NCI-H774 (cell line): ENCODE measurements at places on chromosomes 3 and 15.

DNA sequence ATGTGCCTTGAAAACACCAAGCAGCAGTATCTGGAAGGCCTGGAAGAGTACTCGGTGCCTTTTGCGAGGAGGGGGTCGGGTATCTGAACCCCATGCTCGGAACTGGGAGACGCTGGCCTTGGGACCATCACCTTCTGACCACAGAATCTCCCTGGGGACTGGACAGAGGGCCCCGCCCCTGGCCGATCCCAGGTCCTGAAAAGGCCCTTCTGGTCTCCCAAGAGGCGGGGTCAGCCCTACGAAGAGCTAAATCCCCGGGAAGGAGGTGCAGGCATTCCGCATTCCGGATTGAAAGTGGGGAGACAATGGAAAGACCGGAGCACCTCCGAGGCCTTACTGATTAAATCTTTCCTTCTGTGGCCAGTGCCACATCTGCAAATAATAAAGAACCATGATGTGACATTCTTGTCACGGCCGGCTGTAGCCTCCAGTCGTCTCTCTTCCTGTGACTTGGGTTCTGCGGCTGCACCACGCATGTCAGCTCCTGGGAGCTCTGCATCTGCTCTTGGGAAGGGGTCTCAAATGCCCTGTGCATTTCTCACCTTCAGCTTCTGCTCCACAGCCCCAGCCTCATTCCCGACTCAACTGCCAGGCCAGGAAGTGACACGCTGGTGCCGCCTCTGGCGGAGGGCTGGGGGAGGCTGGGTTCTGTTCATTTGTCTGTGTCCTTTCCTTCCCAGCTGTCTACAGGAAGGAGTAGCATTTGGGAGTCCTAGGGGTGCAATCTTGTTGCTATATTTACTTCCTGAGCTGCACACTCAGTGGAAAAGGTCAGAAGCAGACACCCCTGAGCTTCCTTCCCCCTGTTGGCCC, 173.5 kb downstream of the KLF13 start:
- no peak for DNase-seq

GRCh38 chr3:40996382-40996781, 202.9 kb upstream of the CTNNB1 start:
- DNase-seq = no peak

- DNase-seq = no peak
Observed at GRCh38 chr15:78925956-78926743, 18.7 kb downstream of the CTSH start.

DNA sequence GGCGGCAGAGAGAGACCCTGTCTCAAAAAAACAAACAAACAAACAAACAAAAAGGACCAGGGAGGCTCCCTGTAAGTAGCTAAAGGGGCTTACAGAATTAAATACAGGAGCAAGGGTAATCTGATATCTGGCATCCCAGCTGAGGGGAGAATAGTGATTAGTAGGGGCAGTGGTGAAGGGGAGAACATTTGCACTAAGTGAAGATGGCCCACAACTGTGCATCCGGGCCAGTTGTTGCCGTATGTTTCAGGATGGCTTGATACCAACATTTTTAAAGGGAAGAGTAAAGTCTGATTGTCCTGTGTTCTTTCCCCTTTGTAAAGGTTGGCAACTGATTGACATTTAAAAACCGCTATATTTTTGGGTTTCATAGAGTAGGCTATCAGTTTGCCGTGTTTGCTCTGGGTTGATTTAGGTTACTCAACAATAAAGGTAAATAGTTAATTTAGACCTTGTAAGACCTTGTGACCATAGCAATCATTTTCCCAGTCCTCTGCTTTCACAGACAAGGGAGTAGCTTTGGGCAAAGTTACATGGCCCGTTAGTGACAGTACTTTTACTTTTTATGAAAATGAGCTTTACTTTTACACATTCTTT, 167.8 kb downstream of the PTPRG start:
- no peak for DNase-seq

GRCh38 chr3:29181149-29181780, 99.6 kb upstream of the RBMS3 start:
- no peak for DNase-seq

GRCh38 chr15:77335298-77335697, 84.6 kb downstream of the PEAK1 start:
- no peak for DNase-seq

GRCh38 chr15:101461097-101461496, 28.4 kb downstream of the PCSK6 start:
- no peak for DNase-seq

DNA sequence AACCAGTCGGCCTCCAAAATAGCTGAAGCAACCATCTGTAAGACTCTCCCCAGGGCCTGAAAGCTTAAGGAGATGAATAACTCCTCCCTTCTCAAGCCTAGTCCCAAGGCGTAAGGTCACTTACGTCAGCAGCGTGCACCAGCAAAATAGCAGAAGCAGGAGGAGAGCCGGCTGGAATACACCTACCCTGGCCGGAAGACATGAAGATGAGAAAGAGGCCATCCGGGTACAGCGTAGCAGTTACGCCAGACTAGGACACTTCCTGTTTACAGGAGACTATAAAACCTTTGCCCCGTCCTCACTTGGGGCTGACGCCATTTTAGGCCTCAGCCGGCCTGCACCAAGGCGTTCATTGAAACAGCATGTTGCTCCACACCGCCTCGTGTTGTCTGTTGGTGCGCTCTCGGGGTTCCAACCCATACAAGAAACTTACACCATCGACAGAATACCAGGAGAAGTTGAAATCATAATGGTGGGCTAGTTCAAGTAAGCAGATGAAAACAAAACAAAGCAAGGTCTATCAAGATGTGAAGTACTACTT, 2.5 kb downstream of the CFAP92 start:
- DNase-seq = no peak

GRCh38 chr3:50265571-50265970, 3.4 kb upstream of the SEMA3B start:
- no peak for DNase-seq

DNA sequence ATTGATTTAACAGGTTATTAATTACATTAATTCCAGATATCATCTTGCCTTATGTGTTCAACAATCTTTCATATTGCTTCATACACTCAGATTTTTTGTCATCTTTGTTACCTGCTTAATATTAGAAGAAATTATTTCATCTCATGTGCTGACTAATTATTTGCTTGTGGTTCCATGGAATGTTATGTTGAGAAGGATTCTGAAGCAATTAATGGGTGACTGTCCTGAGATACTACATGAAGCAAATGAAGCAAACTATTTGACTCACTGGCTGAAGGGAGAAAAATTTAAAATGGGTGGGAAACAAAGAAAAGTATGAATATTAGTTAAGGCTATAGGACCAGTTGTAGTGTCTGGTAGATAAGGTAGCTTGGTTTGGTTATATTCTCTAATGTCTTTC, 443.8 kb upstream of the EPHA6 start:
- DNase-seq = no peak

DNA sequence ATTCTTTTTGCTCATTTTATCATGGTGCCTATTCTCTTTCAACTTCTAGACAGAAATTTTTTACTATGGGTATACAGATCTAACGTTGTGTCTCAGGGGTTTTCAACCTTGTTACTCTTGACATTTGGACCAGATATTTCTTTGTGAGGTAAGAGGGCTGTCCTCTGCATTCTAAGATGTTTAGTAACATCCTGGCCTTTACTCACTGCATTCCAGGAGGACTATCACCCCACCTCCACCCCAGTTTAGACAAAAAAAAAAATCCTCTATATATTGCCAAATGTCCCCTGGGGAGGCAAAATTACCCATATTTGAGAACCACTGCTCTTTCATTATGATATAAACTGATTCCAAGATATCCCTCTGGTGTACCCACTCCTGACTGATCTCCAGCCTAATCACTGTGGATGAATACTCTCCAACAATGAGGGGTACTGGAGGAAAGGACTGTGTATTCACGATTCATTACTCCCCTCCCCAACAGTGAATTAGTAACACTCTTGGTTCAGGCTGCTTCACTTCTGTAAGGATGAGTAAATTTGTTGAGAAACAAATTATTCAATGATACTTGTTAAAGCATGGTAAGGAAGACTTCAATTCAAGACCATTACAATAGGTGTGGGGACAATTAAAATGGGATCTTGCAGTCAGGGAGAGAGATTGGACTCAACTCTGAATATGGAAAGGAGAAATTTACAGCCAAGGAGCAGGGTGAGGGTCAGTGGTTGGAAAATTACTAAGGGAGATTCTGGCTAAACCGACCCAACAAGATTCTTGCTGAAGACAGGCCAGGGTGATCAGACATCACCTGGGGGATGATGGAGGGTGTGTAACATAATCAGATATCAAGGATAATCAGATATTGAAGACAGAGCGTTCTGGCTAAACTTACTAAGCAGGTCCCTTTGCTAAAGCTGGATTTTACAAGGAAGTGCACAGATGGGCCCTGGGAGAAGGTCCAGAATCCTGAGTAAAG, 123.8 kb upstream of the DAZL start:
- DNase-seq = no peak

- DNase-seq = no peak
Observed at GRCh38 chr3:66398228-66399025, 102.4 kb downstream of the LRIG1 start.

GRCh38 chr15:30878515-30878914, 25.2 kb upstream of the FAN1 start:
- DNase-seq = no peak

DNA sequence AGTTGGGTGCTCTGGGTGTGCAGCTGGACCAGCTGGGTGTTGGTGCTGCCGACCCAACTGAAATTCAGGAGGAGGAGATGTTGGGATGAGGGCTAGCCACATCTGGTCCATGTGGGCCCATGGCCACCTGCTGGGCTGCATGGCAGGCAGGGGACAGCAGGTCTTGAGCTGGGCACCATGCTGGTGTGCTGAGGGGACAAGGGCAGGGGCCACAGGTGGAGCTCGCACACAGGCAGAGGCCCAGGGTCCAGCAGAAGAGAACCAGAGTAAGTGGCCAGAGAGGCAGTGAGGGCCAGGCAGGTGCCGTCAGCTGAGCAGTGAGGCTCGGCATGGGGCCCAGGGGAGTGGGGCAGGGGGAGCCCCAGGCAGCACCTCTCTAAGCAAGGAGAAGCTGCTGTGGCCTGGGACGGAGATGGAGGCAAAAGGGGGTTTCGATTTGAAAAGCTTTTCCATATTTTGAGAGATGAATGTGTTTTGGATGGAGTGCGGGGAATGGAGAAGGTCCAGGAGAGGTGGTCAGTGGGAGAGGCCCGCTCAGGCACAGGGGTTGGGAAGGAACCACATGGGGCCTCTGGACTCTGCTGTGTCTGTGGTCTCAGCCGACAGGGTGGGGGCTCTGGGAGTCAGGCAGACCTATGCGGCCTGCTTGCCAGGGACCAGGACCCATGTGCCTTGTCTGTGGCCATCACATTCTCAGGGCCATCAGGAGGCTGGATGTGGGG, 30.5 kb upstream of the PLXNA1 start:
- DNase-seq = no peak

DNA sequence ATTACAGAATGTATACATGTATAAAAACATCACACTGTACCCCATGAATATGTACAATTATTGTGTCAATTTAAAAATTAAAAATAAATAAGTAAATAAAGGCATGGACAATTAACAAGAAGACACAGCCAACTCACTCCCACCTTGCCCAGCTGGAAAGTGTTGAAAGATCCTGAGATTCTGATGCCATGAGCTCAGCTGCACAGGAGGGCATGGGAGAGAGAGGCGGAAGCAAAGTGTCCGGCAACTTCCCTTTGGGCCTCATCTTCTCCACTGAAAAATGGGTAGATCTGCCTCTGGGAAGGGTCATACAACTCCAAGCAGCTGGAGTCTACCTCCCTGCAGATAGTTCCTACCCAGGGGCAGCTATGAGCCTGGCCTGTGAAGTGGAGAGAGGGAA, 277.3 kb downstream of the UACA start:
- no peak for DNase-seq

- no peak for DNase-seq
Observed at GRCh38 chr3:7865611-7866010, 636.0 kb upstream of the LMCD1 start.

DNA sequence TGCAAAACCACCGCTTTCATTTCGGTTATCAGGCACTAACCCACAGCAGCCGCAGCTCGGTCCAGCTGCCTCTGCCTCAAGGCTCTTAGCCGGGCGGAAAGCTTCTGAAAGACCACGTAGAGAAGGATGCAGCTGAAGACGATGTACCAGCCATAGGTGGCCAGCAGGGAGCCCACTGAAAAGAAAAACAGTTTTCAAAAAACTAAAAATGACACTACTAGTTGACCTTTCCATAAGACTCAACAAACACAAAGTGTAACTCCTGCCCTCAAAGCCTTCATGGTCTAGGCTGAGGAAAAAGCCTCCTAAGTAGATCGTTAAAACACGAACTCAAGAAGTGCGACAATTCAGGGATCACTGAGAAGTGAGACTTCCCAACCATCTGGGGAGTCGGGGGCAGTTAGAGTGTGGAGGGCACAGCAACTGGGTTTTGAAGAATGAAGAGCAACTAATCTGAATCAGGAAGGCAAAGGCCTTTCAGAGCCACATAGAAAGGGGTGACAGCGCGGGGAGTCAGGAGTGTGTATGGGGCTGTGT, 716 bp downstream of the SELENOS start:
- no peak for DNase-seq

DNA sequence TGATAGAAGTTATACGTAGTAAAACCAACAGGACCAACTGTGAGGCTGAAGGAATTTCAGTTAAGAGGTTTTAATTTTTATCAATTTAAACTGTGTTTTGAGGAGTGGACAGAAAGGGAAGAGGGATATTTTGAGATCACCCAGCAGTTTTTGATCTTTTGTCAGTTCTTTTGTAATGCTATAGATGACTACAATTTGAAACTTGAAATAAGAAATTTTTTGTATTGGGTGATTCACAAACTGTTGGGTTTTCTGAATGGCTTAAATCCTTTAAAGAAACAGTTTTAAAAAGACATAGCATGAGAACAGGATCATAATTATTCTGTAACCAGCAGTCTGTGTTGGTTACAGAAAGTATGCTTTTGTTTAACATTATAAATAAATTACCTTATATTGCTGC, 67.4 kb downstream of the TCF12 start:
- no peak for DNase-seq

GRCh38 chr15:40793216-40793989, 13.5 kb upstream of the ZFYVE19 start:
- peak; percentile 18 for DNase-seq

DNA sequence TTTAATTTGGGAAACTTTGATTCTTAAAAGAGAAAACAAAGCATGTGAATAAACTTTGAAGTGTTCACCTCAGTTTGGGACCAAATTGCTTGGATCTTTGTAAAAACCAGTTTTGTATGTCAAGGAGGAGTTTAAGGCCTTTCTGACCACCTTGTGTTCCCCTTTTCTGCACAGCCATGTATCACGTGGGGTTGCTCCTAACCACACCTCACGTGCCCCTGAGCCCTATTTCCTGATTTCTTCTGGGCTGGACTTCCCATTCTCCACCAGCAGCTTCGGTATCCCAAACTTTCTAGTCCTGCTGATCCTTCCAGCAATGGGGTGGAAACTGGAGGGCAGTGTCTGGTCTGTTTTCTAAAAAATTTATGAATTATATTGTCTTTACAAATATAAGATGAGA, 76.4 kb upstream of the STT3B start:
- no peak for DNase-seq

DNA sequence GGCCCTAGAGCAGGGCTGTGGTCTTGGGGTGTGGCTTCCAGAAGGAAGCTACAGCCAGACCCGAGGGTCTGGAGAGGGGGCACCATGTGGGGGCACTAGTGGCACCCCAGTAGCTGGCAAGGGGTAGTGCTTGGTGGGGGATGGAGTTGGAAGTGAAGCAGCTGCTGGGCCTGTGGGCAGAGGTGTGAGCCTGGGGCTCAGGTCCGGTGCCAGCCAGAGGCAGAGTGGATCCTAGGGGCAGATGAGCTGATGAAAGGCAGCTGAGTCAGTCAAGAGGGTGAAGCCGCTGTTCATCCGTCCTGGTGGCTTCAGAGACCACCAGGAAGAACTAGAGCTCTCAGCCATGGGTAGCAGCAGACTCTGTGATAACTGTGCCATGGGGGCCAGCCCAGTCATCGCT, 172.6 kb downstream of the TBC1D2B start:
- DNase-seq = no peak
